Activated T-helper 1 cell treated with anti-CD3 and anti-CD28 coated beads, Interleukin-12 subunit alpha, Interleukin-12 subunit beta, Interleukin-2, Interleukin-4 antibody, amounts not matched to agents 30 ng/mL and 10 ng/mL and 1 ng/mL, durations not matched to agents 14 hours and 24 hours and 36 hours (primary cell): ENCODE measurements at places on chromosomes 7 and 10. TPM values are rescaled to one million over a fixed set of nuclear protein-coding genes. Genes with fewer than 3 reads are reported as not detected.

Gene MAGI2
- 0.10 and 0.17 TPM in 2 replicates for total RNA-seq

Gene WEE2
- 0.10 and 0.12 TPM in 2 replicates for total RNA-seq

Gene EBLN1
- total RNA-seq = not detected in 2 replicates

Gene PPP1R3C
- not detected in 2 replicates for total RNA-seq

Gene ELMO1
- 113 and 119 TPM in 2 replicates for total RNA-seq

Gene CCDC172
- total RNA-seq = not detected in 2 replicates

Gene HOGA1
- total RNA-seq = not detected in 2 replicates

Gene TMEM273
- total RNA-seq = 16.2 and 16.7 TPM in 2 replicates

Gene LRRC17
- total RNA-seq = 0.17 TPM in 1 of 2 replicates, not detected in the other

Gene SKAP2
- total RNA-seq = 3.2 and 3.3 TPM in 2 replicates

Gene DNAJB9
- 16.9 and 20.0 TPM in 2 replicates for total RNA-seq

Gene RHEB
- 62.5 and 65.5 TPM in 2 replicates for total RNA-seq

Gene A1CF
- total RNA-seq = not detected in 2 replicates

Gene TEX47
- not detected in 2 replicates for total RNA-seq
